ENCODE measurements at places on chromosomes 16 and 17.

- no peak for DNase-seq
Observed at GRCh38 chr16:10750793-10751192, 7.2 kb downstream of the NUBP1 start.

GRCh38 chr16:10312784-10313724, 72.8 kb upstream of the ATF7IP2 start:
- no peak for DNase-seq

GRCh38 chr16:73418051-73418450, 370.1 kb upstream of the ZFHX3 start:
- DNase-seq: no peak

DNA sequence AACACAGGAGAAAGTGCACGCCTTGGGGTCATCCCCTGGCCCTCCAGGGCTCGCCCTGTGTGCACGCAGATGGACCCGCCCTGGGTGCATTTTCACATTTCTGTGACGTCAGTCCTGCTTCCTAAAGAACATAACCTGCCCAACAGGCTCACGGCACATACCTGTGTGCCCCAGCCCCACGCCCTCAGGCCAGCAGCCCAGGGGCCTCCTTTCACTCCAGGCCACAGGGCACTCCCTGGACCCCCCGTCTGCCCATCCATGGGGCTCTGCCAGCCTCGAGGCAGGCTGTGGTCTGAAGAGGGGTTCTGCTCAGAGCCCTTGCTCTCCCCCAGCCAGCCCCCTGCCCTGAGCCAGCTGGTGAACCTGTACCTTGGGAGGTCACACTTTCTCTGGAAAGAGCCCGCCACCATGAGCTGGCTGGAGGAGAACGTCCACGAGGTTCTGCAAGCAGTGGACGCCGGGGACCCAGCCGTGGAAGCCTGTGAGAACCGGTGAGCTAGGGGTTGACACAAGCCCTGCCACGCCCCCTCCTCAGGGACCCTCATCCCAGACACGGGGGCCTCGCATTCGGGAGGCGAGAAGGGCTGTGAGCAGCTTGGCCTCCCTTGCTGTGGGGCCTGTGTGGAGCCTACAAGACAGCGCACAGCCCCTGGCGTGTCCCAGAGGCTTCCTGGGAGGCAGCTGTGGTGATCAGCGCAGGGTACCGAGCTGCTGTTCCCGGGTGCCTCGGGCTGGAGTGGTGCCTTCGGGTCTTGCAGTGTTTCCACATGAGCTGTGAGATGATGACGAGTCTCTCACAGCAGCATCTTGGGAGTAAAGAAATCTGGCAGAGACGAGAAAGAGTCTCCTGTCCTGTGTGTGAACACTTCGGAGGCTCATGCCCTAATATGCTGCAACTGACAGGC, 13.8 kb upstream of the MC1R start:
- DNase-seq: peak; percentile 51

GRCh38 chr16:8718851-8719680, 44.6 kb downstream of the ABAT start:
- no peak for DNase-seq

DNA sequence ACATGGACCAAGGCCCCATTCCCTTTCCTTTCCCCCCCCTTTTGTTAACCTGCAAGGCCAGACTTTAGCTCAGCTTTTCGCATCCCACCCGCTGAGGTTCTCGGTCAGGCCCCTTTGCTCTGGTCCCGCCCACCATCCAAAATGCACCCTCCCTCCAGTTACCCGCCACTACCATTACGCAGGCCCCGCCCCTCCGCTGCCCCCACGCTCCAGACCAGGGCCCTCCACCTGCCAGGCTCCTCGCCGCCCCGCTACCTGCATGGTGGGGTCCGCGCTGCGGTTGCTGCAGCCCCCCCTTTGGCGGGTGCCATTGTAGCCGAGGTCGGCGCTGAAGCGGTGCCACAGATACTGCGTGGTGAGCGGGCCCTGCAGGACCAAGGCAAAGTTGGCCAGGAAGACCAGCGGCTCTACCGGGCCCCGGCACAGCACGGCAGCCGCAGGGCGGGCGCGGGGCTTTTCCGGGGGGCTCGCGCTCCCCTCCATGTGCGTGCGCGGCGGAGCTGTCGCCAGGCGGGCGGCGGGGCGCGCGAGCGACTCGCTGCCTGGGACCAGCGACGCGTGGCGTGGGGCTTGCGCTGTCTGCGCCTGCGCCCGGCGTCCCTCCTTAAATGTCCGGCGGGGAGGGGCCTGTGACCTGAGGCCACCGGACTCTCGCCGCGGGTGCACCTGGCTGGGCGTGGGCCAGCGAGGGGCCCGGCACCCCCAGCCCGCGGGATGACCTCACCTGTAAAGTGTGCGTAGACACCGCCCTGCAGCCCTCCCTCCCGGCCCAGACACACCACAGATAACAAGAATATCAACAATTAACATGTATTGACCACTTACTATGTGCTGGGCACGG, at the start of gene SLC46A1:
SLC46A1 (minus strand) TSS at position 581 of the 841 bp plus-strand sequence; CDS start at position 483, 98 bp downstream.
- peak; percentile 17 for DNase-seq

DNA sequence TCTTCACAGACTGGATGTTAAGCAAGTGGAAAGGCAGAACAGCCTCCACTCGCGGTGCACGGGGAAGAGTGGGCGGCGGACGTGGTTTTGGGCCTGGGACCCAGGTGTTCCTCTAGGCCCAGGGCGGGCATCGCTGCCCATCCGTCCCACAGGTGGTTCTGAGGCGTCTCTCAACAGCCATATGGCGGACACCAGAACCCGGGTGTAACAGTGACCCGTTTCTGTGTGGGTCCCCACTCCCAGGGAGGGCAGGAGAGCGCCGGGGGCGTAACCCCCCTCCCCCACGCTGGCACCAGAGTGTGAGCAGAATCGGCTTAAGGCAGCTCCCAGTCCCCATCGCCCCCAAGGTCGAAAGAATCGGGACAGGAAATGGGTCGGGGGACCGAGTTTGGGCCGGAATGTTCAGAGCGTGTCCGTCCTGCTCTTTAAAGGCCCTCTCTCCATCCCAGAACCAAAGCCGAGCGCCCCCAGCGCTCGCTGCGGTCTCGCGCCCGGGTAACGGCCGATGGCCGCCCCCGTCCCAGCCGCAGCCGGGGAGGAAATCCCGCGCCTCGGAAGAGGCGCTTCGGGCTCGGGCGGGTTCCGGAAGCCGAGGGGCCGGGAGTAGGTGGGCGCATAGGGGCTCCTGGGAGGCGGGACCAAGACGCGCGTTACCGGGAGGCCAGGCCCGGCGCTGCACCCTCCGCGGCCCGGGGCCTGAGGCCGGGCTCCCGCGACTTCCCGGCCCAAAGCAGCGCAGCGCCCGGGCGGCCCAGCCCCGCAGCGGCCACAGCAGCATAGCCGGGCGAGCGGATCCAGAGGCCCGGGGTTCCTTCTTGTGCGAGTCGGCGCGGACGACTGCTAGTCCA, at the start of gene TK2:
TK2 (minus strand) TSS at position 839 of the 848 bp plus-strand sequence; CDS start at position 778, 61 bp downstream.
- DNase-seq: peak; percentile 74

DNA sequence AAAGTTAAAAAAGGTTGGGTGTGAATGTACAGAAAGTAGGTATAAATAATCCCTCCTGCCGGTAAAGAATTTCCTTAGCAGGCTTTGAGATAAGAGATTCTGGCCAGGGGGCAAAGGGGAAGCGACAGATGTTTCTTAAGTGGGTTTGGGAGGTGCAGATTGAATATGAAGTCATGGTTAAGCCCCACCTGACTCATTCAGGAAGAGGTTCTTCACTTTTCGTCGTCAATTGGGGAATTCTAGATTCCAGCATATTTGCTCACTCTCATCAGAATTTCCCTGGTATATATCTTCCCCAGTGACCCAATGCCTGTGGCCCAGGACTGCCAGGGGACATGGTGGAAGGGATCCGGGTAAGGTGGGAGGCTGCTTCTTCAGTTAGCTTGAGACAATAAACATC, 127.8 kb downstream of the CPPED1 start:
- DNase-seq: no peak

DNA sequence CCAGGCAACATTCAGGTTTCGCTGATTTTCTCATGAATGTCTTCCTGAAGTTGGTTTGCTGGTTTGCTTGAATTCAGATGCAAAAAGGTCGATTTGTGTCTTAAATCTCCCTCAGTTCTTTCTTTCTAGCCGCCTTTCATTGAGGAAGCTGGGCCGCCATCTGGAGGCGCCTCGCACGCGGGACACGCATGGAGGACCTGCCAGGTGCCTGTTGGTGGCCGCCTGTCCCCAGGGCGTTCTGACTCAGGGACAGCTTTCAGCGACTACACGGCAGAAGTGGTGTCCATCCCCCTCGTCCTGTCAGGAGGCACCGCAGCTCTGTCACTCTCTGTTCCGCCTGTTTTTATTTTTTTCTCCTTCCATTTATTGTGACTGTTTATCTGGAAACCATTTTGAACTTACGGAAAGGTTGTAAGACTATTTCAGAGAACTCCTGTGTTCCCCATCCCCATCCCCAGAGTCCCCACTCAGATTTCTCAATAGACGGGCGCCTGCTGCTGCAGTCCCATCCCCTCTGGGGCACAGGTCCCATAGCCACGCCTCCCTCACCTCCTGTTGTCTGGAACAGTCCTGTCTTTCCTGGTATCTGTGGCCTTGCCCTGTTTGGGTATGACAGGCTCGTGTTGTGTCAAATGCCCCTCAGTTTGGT, 33.2 kb downstream of the COX4I1 start:
- DNase-seq: no peak

- peak; percentile 47 for DNase-seq
Observed at GRCh38 chr16:79638386-79638785, 37.8 kb upstream of the MAF start.

DNA sequence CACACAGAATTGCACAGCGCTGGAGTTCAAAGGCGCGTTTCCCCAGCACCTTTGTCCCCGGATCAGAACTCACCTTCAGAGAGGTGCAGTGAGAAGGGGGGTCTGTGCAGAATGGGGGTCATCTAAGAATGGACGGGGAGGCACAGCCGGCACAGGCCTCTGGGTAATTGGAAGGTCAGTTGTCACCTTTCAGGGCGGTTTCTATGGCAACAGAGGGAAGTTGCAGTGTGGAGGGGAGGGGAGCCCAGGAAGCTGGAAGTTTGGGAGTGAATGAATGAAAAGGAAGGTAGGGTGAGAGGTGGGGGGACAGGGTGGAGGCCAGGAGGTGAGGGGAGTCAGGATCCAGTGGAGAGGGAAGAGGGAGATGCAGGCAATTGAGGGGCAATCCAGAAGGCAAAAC, 12.4 kb upstream of the KCNG4 start:
- DNase-seq: no peak

DNA sequence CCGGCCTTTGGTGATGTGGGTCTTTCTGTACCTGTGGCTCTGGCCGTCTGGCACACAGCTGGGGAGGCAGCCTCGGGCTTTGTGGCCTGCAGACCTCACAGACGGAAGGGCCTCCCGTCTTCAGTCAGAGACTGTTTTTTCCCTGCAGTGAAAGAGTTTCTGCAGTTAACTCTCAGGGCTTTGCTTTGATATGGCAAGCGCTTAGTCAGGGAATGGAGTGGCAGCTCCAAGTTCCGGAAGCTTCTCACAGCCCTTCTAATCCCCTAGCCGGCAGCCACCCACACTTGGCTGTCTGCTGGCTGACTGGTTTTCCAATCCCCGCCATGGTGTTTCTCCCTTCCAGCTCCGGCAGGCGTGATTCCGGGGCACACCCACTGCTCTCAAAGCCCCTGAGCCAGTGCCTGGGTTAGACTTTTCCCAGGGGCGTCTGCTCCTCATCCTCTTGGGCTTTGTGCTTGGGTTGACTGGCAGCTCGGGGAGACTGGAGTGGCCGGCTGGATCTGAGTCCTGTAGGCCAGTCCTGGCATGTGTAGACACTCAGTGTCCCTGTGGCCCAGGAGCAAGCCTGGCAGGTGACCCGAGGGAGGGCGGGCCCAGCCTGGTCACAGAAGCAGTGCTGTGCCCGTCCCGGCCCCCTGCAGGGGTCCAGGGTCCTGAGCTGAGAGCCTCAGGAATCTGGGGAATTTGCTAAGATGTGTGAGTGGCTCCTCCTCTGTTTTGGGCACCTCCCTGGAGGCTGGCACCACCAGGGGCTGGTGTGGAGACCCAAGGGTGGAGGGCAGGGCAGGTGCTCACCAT, 29.9 kb downstream of the BAIAP2 start:
- peak; percentile 87 for DNase-seq

DNA sequence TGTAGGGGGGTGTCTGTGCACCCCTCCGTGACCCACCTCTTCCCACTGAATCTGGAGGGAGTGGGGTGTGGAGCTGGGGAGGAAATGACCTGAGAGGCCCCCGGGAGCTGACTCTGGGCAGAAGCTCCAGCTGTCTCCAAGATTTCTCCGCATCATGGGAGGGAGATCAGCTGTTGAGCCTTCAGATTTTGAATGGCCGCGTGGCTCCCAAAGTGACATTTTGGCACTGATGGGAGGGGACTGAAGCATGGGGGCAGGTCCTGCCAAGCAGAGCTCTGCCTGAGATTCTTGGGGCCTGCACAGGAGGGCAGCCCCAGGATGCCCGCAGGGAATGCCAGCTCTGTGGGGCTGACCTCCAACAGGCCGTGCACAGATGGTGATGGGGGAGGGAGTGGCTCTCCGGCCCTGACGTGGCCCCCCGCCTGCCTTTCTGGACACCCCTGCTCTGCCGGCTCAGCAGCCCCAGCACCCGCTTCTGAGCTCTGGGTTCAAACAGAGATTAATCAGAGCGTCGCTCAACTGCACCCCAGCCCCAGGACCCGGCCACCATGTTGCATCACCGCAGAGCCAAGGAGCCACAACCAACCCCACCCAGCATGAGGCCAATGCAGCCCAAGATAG, 25.3 kb upstream of the UBE2I start:
- no peak for DNase-seq

DNA sequence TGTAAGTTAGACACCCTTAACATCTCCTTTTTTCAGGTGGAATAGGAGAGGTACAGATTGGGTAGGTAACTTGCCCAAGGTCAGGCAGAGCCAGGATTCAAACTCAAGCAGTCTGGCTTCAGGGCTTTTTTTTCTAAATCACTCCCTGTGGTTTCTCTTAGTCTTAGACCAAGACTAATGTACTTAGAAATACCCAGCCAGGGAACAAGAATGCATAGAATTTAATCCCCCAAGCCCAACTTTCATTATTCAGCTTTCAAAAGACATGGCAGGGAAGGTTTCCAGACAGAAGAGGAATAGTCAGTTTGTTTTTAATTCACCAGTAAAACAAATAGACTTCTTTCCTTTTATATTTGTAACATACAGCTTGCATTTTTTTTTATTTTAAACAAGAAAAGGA, 305.2 kb upstream of the RBFOX1 start:
- no peak for DNase-seq

- DNase-seq: no peak
Observed at GRCh38 chr16:21264571-21265036, 13.5 kb downstream of the CRYM start.

DNA sequence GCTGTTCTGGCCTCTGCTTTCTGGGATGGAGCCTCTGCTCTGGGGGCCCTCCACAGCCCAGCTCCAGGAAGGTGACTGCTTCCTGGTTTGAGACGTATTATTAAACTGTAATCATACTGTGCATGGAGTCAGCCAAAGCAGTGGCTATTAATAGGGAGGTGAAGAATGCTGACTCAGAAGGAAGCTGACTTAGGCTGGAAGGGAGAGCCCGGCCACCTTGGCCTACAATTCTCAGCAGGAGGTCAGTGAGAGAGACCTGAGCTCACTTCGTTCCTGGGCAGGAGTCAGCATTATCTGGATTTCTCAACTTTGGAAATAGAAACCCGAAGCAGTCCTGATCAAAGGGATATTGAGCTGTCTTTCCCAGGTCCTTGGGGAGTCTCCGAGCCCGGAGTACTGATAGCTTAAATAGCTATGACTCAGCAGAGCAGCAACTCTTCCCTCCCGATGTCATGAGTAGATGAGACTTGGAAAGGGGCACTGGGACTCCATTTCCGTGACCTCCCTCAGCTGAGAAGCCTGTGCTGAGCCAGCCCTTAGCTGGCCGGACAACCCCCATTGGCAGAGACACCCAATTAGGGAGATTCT, 91.8 kb downstream of the YPEL2 start:
- peak; percentile 43 for DNase-seq

GRCh38 chr16:2884041-2884451, 1.0 kb downstream of the FLYWCH2 start:
- DNase-seq: no peak

Measured in epithelial cell of esophagus (primary cell).